ENCODE measurements at places on chromosomes 4 and X. TPM values are rescaled to one million over a fixed set of nuclear protein-coding genes. Genes with fewer than 3 reads are reported as not detected.

GRCh38 chrX:110938977-110939732, 143.5 kb upstream of the CHRDL1 start:
- DNase-seq, result no peak

DNA sequence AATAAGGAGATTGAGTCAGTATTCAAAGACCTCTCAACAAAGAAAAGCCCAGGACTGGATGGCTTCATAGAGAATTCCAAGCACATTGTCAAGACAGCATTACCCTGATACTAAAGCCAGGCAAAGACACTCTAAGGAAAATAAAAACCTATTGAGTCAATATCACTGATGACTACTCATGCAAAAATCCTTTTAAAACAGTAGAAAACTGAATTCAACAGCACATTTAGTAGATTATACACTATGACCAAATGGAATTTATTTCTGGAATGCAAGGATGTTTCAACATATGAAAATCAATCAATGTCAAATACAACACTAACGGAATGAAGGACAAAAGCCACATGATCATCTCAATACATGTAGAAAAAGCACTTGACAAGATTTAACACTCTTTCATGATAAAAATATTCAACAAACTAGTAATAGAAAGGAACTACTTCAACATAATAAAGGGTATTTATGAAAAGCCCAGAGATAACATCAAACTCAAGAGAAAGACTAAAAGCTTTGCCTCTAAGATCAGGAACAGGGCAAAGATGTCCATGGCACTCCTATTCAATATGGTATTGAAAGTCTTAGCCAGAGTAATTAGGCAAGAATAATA, 633.3 kb downstream of the ANKRD50 start:
- DNase-seq, result no peak

- DNase-seq, result no peak
Measured at GRCh38 chr4:150167054-150167453, 88.8 kb downstream of the DCLK2 start.

DNA sequence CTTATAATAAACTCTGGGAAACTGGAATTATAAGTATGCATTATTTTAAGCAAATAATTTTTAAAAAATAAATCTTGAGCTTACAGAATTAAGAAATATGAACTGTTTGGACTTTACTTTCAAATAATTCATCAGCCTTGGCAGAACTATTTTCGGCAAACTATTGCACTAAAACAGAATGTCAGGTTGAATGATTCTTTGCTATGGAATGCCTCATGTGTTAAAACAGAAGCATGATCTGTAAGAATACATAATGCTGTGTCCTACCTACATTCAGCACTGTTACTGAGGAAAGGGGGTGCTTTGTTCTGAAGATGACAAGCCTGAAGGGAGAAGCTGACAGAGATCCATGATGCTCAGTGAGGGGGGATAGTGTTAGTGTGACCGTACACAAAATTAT, 55.6 kb upstream of the EXOC1L start:
- no peak for DNase-seq

GRCh38 chr4:26135331-26135730, 185.5 kb upstream of the RBPJ start:
- no peak for DNase-seq

DUSP9 gene
- total RNA-seq, result 1.4 TPM

DNA sequence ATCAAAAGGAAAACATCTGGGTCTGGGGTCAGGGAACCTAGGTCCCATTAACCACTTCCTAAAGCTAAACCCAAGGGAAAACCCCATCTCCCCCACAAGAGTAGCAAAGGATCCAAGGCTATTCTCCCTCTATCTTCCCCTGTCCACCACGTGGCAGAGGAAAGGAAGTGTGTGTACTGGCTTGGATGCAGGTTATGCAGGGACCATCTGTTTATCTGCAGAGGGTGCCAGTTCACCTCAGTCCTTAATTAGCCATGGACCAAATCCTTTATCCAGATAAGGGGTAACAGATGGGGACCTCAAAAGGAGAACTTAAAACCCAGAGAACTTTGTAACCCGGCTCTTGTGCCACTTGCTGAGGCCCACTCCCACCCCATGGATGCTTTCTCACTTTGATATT, 135.3 kb downstream of the ZNF518B start:
- no peak for DNase-seq

- no peak for DNase-seq
Measured at GRCh38 chrX:35340465-35340864, 397.9 kb downstream of the FAM47B start.

GRCh38 chr4:19329077-19329476, 922.6 kb upstream of the SLIT2 start:
- no peak for DNase-seq

DNA sequence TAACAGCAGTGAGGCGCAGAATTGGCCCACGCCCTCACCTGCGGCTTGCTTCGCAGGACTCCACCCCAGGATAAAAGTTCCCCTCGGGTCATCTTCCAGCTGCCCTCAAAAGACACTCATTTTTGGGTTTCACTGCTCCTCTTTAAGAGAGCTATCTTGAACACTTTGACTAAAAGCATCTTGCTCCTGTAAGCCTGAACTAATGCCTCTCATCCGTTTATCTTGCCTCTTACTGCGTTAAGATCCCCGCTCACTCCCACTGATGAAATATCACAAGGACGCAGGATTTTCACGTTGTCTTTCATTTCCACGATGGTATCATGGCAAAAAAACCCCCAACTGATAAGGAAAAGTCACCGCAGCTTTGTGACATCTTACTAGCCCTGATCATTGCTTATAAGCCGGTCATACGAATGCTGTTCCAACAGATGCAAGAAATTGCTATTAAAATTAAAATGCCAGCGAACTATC, 591 bp upstream of the ACSL4 start:
- DNase-seq, result no peak
